ENCODE measurements at places on chromosomes 4 and X.

DNA sequence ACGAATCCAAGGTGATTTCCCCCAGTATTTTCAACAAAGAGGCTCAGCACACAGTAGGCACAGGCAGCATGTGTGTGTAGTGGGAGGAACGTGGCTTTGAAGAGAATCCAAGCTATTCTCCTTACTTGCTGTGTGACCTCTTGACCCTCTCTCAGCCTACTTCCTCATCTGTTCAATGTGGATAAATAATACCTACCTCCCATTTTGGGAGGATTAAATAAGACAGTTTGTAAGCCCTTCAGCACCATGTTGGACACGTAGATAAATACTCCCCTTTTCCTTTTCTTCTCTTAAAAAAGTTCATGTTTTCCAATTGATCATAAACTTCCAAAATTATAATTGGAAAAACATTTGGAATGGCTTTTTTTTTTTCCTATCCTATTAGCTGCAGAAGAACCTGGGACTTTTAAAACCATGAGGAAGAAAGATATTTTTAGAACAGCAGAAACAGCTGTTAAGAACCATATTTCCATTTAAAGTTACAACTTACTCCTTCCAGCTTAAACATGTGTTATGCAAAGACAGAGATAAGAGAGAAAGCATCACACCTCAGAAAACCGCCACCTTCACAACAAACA lies 56.1 kb upstream of the TMEM131L start:
- no peak for DNase-seq

DNA sequence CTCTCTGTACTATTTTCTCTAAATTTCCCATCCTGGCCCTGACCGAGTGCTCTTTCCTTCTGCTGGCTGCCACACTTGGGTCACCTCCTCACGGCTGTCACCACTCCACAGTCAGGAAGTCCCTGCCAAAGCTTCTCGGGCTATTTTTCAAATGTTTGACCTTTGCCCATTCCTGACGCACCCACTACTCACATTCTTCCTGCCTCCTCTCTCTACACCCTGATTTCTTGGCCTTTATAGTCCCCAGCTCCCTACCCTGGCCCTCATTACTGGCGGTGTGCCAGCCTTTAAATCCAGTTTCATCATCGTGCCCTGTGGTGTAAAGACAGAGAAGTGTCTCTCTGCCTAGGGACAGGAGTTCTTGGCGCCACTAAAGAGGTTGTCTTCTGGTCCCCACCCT lies 46.4 kb upstream of the GATB start:
- DNase-seq: no peak

GRCh38 chr4:97759785-97760184 lies 383.5 kb downstream of the STPG2 start:
- no peak for DNase-seq

GRCh38 chrX:72003811-72004750 lies 93.4 kb downstream of the NHSL2 start:
- no peak for DNase-seq

- no peak for DNase-seq
These were observed 137.9 kb downstream of the PJA1 start for GRCh38 chrX:69027181-69028005.

DNA sequence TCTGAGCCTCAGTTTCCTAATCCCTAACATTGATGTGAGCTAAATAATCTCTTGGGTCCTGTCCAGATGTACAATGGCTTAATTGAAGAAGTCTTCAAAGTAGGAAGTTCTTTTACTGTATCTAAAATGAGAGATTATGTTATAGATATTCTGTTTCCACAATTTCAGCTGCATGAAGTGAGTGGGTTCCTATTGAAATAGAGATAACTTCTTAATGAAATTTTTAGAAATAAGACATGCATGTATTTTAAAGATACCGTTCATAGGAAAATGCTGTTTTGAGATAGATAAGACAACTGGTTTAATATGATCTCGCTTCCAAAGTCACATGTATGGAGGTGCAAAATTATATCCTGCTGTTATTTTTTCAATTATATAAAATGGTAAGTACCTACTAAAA lies 71.9 kb downstream of the CLDN22 start:
- no peak for DNase-seq

GRCh38 chrX:64204252-64204651 lies 1.3 kb downstream of the AMER1 start:
- no peak for DNase-seq

DNA sequence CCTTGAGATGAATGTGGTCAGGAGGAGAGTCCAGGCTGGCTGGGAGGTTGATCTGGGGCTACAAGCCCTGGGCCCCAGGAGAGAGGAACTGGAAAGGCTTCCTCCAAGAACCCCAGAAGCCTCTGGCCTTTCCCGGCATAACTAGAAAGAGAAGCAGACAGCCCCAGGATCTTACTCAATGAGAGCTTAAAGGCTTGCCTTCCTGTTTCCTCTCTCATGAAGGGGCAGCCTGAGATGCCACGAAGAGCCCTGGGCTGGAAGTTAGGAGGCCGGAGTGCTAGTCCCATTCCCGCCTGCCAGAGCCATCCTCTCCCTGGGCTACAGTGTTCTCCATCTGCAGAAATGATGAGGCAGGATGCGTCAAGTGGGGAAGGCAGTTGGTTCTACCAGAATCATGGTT lies 20.1 kb upstream of the XPNPEP2 start:
- DNase-seq: no peak

DNA sequence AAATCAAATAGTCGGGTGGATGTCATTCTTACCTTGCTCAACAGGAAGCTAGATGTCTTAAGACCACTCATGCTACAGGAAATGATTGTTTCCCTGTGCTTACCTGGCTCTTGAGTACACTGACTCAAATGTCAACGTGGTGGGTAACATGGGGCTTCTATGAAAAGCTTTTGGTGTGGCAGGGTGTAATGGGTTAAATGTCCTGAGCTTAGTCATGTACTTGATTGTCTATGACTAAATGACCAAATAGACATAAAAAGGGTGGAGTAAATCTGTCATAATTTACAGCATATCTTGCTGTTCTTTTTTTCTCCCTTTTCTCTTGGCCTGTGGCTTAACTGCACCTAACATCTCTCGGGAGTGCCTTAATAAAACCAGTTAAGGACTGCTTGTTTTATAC lies 44.9 kb downstream of the CCNG2 start:
- no peak for DNase-seq

GRCh38 chrX:21408307-21408706 lies 34.1 kb downstream of the CNKSR2 start:
- no peak for DNase-seq

- no peak for DNase-seq
These were observed 19.2 kb downstream of the PNMA6E start for GRCh38 chrX:153381684-153382532.

DNA sequence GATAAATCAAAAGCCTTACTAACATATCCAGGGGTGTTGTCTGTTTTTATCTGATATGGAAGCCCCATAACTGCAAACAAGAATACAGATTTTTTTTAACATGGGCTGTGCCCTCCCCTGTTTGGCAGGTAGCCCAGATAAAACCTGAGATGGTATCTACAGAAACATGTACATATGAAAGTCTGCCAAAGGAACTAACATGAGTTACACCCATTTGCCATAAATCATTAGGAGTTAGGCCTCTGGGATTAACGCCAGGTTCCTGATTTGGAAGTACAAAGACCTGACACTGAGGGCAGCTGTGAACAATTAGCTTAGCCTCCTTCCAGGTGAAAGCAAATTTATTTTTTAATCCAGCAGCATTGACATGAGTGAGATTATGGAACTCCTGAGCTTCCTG lies 264.3 kb downstream of the TECRL start:
- no peak for DNase-seq

DNA sequence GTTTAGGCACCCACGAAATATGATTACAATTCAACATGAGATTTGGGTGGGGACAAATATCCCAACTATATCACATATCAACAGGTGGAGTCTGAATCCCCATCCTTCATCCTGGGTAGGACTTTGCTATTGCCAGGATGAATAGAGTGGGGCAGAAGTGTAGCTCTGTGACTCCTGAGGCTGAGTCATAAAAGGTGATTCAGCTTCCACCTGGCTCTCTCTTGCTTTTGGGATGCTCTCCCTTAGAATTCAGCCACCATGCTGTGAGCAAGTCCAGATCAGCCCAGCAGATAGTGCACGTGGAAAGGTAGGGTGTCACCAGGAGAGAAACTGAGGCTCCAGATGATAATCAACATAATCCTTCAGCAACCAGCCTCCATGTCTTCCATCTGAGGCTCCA lies 193.8 kb upstream of the BCOR start:
- no peak for DNase-seq

DNA sequence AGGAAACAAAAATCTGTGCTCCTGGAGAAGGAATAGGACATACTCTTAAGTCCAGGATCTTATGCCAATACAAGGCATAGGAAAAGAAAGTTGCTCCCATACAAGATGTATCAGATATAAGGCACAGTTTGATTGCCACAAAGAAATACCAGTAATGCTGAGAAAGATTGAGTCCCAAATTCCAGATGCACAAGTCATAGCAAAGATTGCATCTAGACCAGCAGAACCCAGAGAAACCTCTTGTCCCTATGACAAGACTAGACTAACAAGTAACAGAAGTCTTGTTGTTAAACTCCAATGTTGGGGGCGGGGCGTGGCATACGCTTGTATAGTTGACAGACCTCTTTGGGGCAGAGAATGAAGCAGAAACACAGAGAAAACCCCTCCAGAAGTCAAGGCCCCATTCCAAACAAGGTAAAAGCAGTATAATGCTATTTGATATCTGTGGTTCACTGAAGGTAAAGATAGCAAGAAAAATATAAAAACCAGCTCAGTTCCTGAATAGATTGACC lies 671.5 kb upstream of the GRIA3 start:
- DNase-seq: no peak

DNA sequence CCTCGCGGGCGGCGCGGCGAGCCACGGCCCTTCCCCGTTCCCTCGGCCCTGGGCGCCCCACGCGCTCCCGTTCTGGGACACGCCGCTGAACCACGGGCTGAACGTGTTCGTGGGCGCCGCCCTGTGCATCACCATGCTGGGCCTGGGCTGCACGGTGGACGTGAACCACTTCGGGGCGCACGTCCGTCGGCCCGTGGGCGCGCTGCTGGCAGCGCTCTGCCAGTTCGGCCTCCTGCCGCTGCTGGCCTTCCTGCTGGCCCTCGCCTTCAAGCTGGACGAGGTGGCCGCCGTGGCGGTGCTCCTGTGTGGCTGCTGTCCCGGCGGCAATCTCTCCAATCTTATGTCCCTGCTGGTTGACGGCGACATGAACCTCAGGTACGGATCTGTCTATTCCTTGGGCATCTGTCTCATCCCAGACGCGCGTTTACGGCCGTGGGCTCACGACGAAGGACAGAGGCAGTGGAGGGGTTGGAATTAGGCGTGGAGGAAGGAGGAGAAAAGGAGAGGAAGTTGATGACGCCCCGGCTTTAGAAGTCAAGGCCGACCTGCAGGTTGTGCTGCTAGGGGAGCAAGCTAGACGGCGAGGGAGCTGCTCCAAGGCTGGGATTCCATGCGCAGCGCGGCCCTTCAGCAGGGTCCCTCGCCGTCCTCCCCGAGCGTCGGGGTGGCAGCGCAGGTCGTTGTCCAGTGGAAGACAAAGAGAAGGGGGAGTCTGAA lies 792 bp downstream of the SLC10A4 start:
- no peak for DNase-seq

DNA sequence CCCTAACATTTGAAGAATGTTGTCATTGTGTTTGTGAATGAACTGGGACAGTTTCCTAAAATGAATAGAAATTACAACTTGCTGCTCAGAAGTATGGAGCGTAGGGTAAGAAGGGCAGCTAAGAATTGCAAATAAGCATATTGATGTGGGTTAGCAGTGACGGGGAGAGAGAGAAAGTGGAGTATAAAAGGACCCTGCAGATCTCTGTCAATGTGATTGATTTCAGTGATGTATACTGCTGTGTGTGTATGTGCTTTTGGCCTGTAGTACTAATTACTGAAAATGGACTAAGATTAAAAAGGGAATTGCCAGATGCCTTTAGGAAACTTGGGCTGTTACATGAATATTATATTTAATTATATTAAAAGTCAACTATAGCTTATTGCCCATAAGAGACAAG lies 7.8 kb upstream of the MFAP3L start:
- no peak for DNase-seq

DNA sequence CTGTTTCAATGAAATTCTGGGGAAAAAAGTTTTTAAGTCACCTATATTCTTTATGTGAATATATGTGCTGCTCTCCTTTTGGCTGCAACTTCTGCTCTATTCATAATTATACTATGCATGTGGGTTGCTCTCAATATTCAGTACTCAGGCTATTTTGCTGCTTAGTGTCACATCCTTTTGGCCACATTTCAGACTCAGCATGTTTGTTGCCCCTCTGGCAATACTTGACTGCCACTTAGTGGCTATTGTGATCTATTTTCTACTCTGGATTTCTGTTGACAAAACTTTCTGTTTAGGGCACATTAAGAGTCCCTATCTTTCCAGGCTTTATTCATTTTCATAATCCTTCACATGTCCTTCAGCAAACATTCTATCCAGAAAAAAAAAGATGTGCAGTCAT lies 15.8 kb upstream of the CT45A1 start:
- no peak for DNase-seq

DNA sequence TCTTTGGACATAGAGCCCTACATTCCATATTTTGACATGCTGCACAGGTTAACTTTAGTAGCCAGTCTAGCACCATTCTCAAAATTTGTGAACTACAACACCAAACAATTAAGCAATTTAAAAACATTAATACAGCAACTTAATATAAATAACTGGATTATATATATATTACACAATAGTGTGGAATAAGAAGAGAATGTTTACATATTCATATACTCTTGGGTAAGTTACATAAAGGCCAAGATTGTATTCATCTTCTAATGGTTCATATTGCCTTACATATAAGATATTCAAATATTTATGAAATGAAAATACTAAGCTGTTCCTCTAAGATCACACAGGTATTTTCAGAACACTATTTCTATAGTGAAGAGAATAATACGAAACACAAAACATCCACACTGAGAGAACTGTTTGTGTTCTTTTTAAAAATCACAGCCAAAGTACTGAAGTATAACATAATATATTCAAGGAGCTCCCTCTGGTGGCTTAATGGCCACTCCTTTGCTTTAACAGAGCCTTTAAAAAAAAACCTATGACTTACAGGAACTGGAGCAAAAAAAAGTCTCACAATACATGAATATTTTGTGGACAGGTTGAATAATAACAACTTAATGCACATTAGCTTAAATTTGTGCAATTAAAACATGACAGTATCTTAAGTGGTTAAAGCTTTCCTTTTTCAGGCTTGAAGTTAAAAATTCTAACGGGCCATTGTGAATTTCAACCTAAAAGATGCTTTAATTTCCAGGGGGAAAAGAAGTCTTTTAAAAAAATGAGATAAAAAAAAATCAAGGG lies 46.2 kb downstream of the NEK1 start:
- DNase-seq: no peak

DNA sequence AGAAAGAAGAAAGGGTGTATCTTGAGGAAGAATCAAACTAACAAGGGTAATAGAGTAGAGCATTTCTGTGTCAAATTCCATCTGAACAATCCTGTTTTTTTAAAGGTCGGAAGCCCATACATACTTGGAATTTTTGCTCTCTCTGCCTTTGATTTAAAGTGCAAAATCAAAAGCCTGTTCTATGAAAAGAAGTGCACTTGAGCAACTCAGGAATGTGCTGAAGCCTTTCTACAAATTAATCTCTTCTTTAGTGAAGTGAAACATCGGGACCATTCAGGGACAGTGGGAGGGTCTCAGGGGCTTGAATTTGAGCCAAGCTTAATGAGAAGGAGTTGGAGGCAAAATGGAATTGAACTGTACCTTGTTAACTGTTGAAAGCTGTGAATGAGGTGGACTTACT lies 1008.5 kb upstream of the LCORL start:
- DNase-seq: no peak

All from stimulated activated CD8-positive, alpha-beta memory T cell treated with anti-CD3 and anti-CD28 coated beads, Interleukin-2, amount 100 ng/mL, for 48 hours (primary cell).